ENCODE measurements at places on chromosomes 16 and 17.
A peak's percentile ranks its signal among the peaks of the same experiment; 100 is the strongest.

DNA sequence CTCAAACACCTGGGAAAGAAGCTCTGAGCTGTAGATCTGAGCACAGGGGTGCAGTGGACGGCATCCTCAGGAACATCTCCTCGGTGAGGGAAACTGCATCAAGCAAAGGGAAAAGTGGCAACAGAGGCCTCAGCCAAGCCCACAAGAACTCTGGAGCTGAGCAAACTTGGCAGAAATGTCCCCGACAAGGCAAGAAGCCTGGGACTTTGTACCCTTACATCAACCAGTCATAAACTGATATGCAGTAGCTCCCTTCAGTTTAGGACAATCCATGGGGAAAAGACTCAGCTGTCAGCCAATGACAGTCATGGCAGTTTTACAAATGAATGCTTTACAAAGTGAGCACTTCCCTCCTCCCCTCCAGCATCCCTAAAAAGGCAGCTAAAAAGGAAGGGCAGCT is 210.0 kb upstream of the DYNLRB2 start:
- no peak for DNase-seq

- DNase-seq, result no peak
These were observed 467 bp upstream of the GDE1 start for GRCh38 chr16:19522397-19522732.

- no peak for DNase-seq
These were observed 2.7 kb downstream of the CYBC1 start for GRCh38 chr17:82447876-82448275.

DNA sequence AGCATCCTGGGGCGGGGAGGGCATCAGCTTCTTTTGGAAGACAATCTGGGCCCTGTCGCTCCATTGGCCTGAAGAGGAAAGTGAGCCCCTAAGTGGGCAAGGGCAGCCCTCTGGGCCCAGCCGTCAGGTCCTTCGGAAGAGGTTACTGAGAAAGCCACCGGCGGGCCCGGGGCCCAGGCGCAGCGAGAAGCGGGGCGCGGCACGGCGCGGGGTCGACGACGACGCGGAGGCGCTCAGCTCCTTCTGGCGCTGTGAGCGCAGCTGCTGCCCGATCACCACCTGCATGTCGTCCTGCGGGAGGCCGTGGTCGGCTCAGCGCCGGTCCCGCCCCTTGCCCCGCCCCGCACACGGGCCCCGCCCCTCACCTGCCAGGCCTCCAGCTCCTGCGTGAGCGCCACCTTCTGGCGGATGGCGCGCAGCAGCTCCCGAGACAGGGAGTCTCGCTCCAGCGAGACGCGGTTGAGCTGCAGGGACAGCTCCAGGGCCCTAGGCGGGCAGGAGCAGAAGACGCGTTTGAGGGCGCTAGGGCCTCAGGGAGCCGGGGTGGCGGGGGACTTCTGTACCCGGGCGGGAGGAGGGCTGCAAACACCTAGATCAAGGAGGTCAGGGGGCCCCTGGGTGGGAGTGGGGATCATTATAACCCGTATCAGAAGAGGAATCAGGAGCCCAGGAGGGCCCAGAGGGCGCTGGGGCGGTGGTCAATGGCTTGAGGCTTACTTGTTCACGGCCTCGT is 4.3 kb downstream of the THOC6 start:
- DNase-seq, result peak; percentile 30

- DNase-seq, result no peak
These were observed 144.0 kb upstream of the IRX6 start for GRCh38 chr16:55179852-55180585.
